Activated CD4-positive, alpha-beta T cell treated with anti-CD3 and anti-CD28 coated beads for 24 hours (primary cell): ENCODE measurements at places on chromosomes 6 and 20.

GRCh38 chr6:132023490-132023889 lies 72.3 kb upstream of the CCN2 start:
- no peak for DNase-seq

GRCh38 chr6:115544765-115545671 lies 515.7 kb downstream of the FRK start:
- no peak for DNase-seq

DNA sequence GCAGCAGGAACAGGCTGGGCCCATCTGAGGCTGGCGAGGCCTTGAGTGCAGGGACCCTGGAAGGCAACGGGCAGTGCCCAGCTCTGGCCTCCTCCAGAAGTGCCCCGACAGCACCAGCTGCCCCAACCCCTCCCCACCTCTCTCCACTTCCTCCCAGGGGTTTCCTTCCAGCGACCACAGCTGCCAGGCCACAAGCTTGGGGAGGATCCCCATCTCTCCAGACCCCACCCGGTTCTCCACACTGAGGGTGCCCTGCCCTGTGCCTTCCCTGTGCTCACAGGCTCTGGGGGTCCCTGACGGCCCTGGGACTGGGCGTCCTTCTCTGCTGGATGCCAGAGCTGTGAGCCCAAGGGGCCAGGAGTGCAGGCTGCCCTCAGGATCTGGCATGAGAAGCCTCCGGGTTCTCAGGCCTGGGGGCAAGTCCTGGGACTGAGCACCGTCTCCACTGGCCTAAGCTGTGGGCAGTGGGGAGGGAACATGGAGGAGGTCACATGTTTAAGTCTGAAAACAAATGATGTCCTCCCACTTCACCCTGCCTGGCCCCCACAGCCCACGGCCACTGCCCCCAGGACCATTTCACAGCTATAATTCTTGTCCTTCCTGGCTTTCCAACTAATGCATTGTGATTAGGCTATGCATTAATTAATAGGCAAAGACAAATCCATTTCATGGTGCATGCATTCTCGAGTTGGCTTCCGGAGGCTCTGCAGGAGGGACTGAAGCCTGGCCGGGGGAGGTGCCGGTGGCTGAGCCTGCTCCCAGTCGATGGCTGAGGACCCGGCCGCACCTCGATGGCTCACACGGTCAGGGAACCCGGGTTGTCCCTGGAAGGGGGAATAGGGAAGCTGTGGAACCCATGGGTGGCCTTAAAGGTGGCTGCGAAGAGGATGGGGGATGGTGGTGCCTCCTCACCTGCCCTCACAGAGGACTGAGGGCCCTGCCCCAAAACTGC lies 24.4 kb downstream of the BHLHE23 start:
- no peak for DNase-seq

DNA sequence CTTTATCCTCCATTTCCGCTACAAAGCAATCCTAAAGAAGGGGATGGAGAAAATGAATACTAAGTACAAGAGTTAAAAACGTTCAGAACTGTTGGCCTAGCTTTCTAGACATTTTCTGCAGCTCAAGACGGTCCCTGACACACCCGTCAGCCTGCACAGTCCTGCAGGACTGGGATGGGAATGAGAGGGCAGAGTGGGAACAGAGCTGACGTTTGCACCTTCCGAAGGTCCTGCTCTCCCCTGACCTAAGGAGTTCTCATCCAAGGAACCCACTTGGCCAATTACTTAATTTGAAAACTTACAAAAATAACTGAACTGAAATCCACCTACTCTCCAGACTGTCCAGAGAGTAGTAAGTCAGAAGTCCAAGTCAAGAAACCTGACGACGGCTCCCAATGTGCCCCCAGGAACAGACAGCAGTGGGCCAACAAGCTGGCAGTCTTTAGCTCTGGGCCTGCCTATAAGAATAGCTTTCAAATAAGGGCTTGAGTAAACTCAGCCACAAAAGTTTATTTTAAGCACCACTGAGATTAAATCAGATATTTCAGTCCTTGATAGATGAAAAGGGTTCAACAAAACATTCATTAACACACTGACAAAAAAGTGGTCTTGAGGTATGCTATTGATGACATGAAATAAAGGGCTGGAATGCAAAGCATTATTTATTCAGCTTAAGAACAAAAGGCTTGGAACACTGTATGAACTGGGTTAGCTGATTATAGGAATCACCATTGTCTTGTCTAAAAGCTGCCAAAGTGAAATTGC lies 76.8 kb downstream of the CNKSR3 start:
- DNase-seq, result no peak

GRCh38 chr6:131040866-131041265 lies 22.2 kb downstream of the EPB41L2 start:
- no peak for DNase-seq

DNA sequence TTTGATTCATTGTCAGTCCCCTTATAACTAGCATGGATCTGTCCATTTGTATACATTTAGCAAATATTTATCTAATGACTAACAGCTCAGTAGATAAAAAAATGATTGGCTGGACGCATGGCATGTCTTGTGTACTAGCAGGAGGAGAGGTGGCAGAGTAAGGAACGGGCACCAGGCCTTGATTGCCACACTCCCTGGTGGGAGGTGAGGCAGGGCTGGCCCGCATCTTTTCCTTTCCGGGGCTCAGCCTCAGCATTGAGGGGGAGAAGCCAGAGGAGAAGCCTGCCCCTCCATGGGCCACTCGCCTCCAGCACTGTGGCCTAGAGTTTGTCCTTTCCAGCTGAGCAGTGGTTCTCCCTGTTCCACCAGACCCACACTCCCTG lies 84.9 kb upstream of the TMEM181 start:
- no peak for DNase-seq

DNA sequence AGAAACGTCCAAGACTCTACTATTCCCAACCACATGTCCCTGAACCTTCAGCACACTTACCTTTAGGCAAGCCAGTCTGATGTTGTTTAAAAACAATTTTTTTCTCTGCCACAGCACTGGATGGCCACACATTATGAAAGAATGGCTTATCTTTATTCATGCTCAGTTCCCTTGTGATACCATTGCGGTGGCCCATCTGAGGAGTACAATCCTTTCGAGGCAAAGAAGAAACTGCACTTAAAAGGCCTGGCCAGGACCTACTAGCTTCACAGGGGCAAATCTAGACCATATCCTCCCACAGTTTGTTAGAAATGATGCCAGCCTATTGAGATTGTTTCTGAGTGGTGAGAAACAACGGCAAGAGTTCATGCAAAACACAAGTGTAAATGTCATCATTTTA lies 88.4 kb upstream of the PLEKHG1 start:
- no peak for DNase-seq

DNA sequence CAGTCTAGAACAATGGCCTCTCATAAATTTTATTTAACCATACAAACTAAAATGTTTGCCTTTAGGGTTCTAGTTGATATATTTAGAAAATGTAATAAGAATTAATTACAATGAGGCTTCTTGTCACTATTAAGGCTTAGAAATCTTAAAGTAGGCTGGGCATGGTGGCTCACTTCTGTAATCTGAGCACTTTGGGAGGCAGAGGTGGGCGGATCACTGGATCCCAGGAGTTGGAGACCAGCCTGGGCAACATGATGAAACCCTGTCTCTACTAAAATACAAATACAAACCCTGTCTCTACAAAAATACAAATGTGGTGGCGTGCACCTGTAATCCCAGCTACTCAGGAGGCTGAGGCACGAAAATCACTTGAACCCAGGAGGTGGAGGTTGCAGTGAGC lies 99.0 kb upstream of the ADGRF1 start:
- no peak for DNase-seq

DNA sequence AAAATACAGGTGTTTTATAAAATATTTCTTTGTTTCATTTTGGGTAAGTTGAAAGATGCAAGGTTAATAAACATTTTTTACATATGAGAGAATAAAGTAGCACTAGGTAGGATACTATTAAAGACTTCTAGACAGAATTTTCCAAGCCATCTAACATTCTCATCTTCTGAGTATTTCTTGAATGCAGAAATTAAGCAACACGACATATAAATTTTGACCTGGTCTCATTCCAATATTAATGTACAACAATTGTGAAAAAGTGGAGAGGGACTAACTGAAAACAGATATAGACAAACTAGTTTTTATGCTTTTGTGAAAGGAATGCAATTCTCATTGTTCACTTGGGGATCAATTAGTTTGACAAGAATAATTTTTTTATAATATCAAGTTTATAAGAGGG lies 11.5 kb upstream of the FOXO3 start:
- DNase-seq, result no peak

GRCh38 chr6:135088818-135089809 lies 34.5 kb upstream of the HBS1L start:
- DNase-seq, result no peak

DNA sequence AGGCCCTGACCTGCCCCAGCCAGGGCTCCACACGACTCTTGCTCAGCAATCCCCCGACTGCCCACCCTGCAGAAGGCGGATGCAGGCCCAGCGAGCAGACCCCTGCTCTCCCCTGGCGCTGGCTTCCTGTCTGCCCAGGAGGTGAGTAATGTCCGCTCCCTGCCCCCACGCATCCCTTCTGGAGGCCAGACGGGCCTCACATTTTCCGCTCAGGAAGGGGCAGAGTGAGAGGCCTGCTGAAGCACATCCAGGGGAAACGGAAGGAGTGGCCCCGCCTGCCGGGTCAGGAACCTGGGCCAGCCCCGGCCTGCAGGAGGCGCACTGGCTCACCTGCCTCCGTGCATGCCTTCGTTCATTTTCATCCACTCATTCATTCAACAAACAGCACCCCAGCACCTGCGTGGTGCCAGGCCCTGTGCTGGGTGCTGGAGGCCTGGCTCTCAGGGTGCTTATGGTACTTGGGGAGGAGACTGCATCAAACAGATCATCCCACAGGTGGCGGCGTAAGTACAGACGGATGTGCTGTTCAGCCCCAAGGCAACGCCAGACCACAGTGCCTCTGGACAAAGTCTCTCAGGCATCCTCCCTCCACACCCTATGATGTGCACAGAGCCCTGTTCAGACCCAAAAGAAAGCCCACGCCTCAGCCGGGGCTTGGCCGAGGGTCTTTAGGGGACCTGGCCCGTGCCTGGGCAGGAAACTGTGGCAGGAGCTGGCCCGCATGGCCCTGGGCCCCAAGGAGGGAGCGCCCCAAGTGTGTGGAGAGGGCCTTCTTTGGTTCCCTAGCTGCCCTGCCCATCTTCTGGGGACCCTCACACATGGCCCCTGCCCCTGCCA lies 112.1 kb downstream of the ASXL1 start:
- DNase-seq, result no peak

- no peak for DNase-seq
Observed at GRCh38 chr20:17210983-17211382, 15.9 kb upstream of the PCSK2 start.

- DNase-seq, result no peak
Observed at GRCh38 chr6:144769142-144769541, 484.0 kb downstream of the UTRN start.

DNA sequence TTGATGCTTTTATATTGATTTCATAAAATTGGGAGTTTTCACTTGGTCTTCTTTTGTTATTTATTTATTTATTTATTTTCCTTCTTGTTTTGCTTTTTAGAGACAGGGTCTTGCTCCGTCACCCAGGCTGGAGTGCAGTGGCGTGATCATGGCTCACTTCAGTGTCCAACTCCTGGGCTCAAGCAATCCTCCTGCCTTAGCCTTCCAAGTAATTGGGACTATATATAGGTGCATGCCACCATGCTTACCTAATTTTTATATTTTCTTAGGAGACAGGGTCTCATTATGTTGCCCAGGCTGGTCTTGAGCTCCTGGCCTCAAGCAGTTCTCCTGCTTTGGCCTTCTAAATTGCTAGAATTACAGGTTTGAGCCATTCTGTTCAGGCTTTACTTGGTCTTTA lies 38.3 kb upstream of the MYLK2 start:
- no peak for DNase-seq

DNA sequence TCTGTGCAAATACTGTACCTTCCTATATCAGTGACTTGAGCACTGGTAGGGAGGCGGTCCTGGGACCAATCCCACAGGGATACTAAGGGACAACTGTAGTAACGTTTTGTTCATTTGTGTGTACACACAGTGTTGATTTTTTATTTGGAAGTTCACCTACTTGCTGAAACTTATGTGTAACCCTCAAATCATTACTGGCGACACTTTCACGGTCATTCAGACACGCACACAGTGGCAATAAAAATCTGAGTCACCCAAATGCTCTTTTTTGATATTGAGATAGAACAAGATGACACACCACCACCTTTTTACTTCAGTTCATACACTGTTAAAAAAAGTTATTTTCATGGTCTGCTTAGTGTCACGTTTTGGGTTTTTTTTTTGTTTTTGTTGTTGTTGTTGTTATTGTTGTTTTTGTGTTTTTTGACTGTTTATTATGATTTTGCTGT lies 79.8 kb downstream of the QKI start:
- DNase-seq, result no peak

DNA sequence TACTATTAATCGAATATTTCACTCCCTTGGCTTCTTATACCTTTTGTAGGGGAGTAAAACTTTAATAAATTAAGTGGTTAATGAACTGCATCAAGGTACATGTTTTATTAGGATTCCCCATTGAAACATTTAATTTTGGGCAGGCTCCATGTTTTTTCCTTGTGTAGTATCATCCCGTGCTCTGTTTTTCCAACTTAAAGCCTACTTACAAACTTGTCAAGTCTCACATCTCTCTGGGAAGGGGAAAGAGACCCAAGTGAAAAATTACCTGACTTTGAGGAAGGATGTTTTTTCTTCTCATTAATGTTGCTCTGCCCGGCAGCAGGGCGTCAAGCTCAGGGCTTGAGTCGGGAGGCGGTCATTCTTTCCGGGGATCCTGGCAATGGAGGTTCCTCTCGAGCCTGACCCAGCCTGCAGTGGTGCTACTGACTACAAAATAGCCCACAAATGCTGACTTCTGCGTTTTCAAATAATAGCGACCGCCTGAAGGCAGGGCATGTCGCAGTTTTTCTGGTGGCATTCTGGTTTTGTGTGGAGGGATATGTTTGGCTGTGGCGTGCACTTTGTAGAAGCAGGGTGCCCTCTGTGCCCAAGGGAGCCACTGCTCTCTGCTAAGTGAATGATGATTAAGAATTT lies 2.4 kb downstream of the DSP start:
- DNase-seq, result no peak

DNA sequence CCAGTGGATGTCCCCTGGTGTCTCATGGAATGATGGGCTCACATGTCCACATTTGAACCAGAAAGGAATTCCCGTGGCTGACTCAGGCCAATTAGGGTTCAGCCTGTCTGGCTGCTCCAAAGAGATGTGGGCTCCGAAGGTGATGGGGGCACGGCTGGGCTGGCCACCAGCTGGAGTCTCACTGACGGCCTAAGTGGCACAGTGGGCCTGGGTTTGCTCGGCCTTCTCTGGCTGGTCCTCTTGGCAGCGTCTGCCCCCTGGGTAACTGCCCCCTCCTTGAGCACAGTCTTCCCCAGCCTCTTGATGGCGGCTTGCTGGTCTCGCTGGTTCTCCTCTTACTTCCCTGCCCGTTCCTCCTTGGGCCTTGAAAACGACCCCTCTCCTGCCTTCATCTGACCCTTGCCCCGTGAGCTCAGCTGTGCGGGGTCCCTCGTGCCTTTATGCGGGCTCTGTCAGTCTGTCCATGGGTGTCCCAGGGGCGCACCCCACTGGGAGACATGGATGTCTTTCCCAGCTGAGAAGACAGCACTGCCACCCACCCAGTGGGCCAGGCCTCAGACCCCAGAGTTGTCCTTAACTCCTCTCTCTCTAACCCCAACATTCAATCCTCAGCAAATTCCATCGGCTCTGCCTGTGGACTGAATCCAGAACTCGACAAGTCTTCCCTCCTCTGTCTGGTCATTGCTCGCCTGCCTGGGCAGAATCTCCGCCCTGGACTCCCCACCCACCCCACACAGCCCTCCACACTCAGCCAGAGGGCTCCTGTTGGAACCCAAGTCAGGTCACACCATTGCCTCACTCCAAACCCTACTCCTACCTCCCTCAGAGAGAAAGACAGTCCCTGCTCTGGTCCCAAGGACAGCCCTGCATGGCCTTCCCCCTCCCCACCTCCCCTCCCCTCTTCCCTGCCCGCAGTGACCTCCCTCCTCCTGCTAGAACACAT lies 78.7 kb downstream of the CEBPB start:
- no peak for DNase-seq
